ENCODE measurements at places on chromosomes 13 and 19.

- DNase-seq: no peak
These were observed 48.7 kb upstream of the ZNF835 start for GRCh38 chr19:56720281-56720680.

- DNase-seq: no peak
These were observed 4.5 kb upstream of the CADM4 start for GRCh38 chr19:43644181-43644580.

DNA sequence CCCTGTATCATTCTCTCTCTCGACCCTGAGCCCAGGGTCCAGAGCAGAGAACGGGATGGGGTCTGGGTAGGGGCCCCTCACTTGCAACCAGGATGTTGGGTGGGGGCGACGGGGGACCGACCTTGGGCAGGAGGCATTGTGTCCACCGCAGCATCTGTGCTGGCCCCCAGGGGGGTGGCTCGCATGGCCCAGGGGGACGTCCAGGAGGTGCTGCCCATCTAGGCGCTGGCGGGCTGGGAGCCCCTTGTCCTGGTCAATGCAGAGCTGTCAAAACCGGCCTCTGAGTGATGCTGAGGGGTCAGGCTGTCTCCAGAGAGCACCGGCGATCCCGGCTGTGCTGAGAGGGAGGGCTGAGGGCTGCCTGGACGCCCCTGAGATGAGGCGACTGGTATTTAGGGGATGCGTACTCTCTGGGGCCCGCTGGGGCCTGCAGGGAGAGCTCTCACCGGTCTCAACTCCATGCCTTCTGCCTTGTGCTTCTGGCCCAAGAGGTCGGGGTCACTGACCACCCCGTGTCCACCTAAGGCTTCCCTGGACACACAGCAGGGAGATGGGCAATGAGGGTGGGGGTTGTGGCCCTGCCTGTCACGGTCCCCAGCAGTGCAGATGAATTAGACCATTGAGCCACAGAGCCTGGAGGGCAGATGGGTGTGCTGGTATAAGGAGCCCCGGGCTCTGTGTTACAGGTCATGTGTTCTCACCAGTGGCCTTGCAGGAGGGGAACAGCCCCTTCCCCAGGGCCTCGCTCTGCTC, 8.6 kb downstream of the RPS9 start:
- no peak for DNase-seq

DNA sequence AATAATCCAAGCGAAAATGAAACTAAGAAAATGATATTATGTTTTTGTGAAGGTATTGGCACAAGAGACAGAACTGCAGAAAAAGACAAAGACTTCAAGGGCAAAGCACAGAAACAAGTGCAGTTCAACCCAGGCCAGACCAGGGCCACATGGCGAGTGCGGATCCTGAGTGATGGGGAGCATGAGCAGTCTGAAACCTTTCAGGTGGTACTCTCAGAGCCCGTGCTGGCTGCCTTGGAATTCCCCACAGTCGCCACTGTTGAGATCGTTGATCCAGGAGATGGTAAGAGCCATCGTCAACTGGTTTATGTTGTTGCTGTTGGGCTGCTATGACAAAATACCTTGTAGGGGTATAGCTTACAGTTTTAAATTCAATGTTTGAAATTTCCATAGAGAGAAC, 82.6 kb downstream of the FREM2 start:
- DNase-seq: no peak

GRCh38 chr13:44768775-44769581, 192.8 kb upstream of the TSC22D1 start:
- no peak for DNase-seq

DNA sequence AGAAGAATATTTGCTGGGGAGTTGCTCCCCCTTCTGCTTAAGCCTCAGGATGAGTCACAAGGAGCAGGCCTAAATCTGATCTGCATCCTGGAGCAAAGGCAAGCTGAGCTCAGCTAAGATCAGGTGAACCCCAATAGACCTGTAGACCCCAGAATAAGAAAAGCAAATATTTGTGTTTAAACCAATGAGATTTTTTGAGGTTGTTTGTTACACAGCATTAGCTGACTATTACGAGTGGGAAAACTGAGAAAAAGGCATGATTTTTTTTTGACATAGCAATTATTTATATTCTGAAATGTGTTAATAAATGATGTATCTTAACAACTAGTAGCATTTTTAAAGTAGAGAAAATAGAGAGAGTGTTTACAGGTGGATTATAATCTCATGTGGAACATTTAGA, 45.1 kb downstream of the ADGRE3 start:
- no peak for DNase-seq

GRCh38 chr13:20303636-20304035, 71.5 kb upstream of the GJB6 start:
- no peak for DNase-seq

DNA sequence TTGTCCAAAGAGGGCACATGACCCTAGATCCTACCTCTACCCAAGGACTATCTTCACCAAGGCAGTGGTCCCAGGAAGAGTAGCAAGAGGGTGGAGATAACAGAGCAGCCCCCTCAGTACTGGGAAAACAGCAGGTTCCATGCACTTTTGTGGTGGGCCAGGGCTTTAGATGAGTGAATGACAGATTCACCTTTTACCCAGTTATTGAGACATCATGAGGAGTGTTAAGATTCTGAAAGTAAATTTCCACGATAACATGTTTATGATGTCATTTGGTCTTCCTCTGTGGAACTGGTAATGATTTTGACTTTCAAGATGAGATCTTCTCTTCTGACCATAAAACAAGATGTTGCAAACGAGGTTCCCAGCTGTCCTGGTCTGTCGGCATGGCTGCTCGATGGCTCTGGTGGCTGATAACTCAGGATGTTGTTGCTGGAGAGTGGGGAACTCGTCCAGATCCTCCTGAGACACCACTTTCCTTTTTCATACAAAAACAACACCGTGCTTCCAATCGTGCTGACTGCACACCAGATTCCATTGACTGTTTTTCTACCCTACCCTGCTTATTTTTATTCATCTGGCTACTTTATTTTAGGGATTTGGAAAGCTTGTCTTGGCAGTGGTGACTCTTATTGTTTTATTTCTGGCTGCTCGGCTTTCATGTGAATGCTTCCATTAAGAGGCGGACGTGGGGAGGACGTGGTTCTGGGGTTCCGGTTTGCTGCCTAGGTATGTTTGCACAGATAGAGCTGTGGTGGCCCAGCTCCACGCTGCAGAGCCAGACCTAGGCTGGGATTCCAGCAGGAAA, 88.5 kb downstream of the LRCH1 start:
- no peak for DNase-seq

- DNase-seq: no peak
These were observed 24.0 kb downstream of the UQCRFS1 start for GRCh38 chr19:29189033-29189360.

- no peak for DNase-seq
These were observed 64.1 kb downstream of the KLF12 start for GRCh38 chr13:74070065-74070464.

GRCh38 chr13:75250526-75251178, 231.3 kb downstream of the TBC1D4 start:
- no peak for DNase-seq

- DNase-seq: no peak
These were observed 674 bp downstream of the BRD4 start for GRCh38 chr19:15331419-15332310.

- no peak for DNase-seq
These were observed 17.0 kb upstream of the COX7A1 start for GRCh38 chr19:36169084-36169760.

DNA sequence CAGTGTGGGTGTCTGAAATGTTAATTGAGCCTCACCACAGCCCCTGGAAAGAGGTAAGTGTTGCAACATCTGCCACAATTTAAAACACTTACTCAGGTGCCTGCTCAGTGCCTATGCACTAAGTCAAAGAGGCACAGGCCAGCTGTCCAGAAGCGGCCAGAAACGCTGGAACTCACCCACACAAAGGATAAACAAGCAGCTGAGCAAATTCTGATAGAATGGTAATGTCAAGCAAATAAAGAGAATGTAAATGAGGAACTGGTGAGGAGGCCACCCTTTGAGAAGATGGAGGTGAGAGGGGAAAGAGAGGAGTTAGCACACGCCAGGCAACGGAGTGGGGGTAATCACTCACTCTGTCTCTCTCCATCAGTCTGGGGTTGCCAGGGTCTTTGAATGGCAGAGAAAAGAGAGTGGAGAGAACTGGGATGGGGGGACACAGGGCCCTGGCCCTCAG, 67.7 kb upstream of the SERP2 start:
- no peak for DNase-seq

DNA sequence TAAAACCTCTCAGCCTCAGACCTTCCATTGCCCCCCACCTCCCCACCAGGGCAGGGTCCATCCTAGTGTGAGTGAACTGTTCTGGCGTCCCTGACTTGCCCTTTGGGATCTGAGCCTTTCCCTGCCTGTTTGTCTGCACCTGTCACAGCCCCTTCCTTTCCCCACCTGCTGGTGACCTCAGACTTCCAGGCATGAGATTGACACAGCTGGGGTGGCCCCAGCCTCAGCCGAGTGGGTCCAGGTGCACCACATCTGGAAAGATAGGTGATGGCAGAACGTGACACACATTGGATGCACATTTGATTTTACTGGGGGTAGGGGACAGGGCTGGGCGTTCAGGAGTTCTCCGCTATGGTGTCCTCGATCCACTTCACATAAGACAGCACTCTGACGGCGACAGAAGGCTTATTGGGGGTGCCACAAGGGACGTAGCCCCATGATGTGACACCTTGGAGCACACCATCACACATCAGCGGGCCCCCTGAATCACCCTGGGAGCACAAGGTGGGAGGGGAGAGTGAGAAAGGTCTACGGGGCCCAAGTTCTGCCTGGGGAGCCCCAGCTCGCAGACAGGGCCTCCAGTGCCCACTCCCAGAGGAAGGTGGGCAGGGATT, 4.6 kb downstream of the KLK1 start:
- no peak for DNase-seq

DNA sequence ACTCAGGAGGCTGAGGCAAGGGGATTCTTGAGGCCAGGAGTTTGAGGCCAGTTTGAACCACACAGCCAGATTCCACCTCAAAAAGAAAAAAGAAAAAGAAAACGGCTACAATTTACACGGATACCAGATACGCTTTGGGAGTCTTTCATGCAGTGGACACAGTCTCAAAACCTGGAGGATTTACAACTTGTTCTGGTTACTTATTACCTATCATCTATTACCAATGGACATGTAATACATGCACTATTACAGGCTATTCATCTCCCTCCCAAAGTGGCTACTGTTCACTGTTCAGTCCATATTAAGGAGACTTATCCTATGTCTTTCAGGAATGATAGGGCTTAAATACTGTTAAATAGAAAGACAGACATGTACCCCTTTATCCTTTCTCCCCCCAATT, 33.3 kb downstream of the ZNF823 start:
- no peak for DNase-seq

DNA sequence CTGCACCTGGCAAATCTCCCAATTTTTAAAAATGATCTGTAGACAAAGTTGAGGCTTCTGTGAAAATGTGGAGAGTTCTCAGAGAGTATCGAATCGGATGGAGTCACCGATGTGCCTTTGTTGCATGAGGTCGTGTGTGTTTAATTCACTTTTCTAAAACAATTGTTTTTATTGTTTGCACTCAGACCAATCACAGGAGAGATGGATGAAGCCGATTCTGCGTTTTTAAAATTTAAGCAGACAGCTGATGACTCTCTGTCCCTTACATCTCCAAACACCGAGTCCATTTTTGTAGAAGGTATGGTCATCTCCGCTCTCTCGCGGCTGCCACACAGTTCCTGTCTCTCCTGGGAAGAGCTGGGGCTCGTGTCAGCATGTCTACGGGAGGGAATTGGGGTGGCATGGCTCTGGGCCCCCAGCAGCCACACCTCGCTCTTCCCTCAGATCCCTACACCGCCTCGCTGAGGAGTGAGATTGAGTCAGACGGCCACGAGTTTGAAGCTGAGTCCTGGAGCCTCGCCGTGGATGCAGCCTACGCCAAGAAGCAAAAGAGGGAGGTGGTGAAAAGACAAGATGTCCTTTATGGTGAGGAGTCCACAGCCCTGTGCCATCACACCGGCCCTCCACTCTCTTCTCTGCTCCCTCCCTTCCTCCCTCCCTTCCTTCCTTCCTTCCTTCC, 47.2 kb downstream of the PEX11G start:
- no peak for DNase-seq

DNA sequence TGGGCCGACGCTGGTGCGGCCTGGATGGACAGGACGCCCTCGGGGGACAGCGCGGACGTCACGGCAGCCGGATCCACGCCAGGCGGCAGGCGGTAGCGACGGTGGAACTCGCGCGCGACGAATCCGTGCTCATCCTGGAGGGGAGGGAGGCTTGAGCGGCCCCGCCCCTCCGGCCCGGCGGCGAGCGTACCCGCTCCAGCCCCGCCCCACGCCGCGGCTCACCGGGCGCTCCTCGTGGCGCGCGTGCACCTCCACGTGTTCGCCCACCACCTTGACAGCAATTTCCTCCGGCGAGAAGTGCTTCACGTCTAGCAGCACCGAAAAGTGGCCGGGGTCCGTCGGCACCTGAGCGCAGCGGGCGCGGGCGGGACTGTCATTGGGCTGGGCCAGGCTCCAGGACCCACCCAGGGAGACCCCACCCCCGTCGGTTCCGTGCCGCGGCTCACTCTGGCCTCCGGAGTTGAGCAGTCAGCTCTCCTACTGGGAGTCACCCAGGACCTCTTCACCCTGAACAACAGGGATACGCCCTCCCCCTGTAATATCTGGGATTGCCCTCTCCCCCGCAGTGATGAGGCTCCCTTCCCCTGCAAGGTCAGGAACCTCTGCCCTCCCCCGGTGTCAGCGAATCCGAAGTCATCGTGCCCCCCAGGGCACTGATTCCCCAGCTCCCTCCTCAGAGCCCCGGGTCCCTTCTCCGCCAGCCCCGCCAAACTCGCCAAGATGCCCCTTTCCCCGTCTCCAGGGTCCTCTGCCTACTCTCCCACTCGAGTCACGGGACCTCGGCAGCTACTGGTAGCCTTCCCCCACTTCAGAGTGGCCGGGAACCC, 1.1 kb downstream of the HSPB6 start:
- no peak for DNase-seq

DNA sequence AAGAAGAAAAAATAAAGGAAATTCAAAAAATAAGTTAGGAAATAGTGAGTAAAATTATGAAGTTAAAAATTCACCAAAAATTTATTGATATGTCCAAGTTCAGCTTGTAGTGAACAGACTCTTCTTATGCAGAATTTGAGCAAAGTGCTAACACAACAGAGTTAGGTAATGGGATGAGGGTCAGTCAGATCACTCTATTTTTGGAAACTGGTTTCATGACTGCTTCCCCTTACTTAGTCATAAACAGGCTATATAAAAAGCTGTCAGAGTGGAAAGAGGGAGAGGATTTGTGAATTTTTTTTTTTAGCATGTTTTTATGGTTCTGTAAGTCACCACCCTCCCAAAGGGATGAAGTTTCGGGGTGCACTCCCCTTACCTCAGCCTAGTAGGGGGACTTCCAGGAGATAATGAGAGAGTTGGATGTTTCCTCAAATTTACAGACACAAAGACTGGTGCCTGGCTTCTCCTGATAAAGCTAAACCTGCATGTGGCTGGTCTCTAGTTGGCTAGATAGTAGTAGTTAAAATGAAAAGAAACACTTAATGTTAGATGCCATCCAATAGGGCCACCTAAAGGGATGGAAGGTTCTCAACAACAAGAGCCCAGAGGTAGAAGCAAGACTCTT, 4.5 kb downstream of the CPB2 start:
- no peak for DNase-seq

Data from cortex of kidney (tissue), 1 donor.